ENCODE measurements at places on chromosomes 6 and 20.

GRCh38 chr6:114020196-114020595 is 49.2 kb upstream of the HDAC2 start:
- no peak for DNase-seq

DNA sequence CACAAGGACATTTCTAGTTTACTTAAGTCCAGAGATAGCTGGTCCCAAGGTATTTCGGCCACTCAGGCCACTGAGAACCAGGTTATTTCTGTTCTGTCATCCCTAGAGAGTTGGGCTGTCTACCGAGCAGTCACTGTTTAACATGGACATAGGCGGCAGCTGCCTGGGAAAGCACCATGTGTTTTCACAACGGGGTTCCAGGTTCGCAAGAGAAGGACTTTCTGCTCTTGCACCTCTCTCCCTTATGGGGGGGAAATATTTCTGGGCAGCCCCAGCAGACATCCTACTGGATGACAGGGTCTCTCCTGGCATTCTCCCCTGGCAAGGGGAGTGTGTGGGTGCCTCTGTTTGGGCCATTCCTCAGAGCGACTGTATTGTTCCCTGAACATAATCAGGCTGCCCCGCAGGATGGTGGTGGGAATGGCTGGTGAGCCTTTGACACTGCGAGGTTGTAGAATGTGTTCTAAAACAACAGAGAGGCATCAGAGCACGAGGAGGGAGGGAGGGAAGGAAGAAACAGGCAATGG is 64.4 kb upstream of the DUSP22 start:
- no peak for DNase-seq

DNA sequence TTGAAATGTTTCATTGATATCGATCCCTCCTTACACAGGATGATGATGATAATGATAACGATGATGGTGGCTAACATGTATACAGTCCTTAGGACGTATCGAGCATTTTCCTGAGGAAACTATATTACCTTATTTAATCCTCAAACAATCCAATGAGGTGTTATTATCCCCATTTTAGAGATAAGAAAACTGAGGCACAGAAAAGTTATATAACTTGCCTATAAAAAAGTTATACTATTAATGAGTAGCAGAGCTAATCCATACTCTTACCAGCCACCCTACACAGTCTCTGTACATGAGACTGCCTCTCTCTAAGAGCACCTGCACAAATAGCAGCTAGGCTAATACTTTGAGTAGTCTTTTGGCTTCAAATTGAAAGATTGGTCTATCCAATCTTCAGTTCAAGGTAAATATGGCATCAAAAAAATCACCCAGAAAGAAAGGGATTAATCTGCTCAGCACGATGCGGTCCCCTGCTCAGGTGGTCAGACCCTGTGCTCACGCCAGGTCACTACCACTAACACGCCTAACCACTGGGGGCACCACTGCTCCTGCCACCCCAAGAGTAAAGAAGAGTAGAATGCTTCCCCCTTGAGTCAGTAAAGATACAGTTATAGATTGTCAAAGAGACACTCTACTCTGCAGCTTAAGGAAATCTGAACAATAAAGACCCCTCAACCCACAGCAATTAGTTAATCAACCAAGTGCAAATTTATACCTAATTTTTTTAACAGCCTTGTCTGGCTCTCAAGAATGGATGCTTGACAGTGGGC is 15.0 kb downstream of the GABBR1 start:
- DNase-seq: no peak

DNA sequence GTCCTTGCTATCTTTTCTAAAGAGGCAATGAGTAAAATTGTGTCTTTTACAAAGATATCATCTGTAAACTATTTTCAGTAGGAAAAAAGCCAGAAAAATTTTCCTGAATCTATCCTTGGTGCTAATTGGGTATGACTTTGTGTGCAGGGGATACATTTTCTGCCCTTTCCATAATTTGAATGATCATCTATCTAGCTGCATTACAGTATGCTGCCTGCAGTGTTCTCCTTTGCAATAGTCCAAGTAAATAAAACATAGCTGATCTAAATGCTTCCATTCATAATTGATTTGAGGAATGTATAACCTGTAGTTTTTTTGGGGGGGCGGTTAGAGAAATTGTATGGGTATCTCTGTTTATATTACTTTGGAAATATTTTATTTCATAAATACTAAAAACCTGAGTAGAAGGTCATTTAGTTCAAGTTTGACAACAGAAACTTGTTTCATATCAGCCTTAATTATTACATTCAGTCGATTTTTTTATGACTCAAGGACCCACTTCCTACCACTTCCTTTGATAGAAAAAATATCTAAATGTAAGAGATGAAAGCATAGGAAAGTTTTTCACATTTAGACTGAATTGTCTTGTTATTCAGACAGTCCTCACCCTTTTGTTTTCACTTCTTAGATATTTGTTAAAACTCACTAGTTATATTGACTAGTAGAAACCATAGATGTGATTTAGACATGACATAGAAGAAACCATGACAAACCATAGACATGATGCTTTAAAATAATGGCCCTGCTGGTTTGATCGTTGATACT is 75.3 kb downstream of the AIG1 start:
- DNase-seq: no peak

- no peak for DNase-seq
Observed at GRCh38 chr6:170227521-170227983, 63.3 kb downstream of the DLL1 start.

- DNase-seq: no peak
Observed at GRCh38 chr6:133758815-133759335, 130.0 kb upstream of the TCF21 start.

DNA sequence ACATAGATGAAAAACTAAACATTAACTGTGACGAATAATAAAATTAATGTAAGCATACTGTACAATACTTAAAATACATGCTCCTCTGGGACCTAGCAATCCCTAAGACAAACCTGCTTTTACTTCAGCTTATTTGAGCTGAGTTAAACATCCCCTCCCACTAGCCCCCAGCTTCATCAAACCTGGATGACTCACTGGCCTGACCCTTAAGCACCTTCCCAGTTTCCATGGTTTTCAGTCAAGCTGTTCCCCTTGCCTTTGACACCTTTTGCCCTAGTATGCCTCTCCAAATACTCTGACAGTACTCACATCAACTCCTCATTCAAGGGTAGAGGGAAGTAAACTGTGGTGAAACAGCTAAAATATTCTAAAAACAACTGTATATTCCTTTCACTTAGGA is 4.2 kb downstream of the ELOVL4 start:
- DNase-seq: no peak

DNA sequence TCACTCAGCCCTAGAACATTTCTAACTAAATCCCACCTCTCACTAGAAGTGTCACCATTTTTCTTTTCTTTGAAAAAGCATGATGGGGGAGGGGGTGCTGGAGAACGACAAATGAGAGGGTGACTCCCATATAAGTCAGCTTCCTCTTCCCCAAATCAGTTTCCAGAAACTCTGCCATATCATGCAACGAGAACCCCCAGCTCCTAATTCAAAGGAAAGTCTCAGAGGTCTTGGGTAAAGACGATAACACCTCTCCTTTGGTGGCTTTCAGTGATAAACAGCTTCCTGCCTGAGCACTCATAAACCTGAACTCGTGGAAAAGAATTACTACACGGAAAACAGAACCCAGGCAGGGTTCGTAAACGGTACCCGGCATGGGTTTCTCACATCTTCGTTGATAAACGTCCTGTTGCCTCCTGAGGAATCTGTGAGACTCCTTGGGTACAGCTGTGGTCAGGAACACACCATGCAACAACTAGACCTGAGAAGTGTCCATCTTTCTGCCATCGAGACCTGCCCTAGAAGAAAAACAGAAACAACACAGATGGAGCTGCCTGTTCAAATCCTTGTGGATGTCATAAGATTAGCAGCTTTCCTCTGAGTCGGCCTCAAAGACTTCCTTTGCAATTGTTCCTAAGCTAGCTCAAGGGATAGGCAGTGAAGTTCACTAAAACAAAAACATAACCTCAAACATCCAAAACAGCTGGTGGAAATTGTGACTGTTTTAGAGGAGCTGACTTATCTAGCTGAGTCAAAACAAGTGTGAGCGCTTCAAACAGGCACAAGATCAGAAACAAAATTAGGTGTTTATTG is 185.8 kb upstream of the PRDM1 start:
- DNase-seq: peak; percentile 62

- no peak for DNase-seq
Observed at GRCh38 chr20:5065166-5065878, 54.4 kb downstream of the PCNA start.

GRCh38 chr6:105382496-105382895 is 20.4 kb downstream of the PREP start:
- no peak for DNase-seq

DNA sequence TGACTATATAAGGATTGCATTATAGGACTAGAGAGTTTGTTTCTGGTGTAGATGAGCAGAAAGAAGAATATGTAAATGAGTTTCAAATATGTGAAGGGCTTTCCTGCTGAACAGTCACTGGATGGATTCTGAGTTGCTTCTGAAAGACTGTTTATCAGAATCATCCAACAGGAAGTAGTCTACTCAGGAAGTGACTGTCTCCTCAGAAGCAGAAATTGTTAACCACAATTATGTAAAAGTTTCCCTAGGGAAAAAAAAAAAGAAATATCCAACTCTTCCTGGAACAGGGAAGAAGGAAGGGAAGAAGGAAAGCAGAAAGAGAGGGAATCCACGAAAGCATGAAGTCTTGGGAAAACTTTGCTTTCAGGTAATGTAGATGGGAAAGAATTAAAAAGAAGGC is 138.9 kb downstream of the TENT5A start:
- no peak for DNase-seq

GRCh38 chr6:21726676-21727075 is 133.1 kb downstream of the SOX4 start:
- DNase-seq: no peak

GRCh38 chr6:165732696-165733488 is 69.9 kb upstream of the PDE10A start:
- no peak for DNase-seq

GRCh38 chr6:6546318-6547109 is 42.0 kb upstream of the LY86 start:
- DNase-seq: no peak

- DNase-seq: no peak
Observed at GRCh38 chr6:168105813-168106632, 27.0 kb upstream of the FRMD1 start.

DNA sequence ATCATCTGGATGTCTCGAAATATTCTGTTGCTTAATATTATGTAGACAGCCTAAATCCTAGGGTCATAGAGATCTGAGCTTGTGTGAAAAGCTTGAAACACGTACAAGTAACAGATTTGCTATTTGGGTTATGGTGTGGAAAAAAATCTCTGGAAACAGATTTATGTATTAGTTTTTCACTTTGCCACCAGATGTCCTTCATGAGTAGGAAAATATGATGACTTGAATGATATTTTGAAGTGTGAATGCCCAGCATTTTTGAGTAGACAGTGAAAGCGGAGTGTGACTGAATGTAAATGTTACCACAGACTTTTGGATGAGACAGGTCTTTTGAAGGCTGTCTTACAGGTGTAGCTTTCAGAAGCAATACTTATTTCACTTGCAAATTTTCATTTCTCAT is 4.2 kb upstream of the BMP6 start:
- DNase-seq: no peak

DNA sequence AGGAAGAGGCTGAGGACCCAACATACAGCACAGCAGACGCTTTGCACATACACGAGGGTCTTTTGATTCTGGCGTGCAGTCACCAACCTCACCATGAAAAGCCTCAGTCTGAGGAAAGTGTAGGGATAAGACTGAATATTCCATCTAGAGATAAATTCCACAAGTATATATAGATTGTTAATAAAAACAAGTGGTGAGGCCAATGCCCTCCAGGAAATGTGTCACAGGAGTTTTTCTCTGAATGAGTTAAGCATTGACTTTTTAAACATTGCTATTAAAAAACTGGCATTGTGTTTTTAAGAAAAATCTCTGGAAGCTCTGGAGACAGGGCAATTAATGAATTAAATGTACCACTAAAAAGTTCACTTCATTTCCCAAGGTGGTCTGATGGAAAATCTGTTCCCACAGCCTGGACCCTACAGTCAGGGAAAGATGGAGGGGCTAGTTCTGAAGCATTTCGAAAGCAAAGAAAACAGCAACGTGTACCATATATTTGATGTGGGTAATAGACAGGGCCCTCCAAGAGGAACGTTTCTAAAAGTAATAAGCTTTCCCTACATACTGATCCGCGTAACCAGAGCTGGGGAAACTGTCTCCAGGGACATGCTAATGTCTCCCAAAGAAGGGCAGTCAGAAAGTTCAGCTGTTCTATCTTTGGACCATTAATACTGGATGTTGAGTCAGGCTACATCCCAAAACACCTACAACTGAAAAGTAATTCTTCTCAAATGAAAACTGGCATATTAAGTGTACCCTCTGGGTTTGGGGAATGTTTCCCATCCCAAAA is 301.1 kb downstream of the FOXC1 start:
- DNase-seq: no peak

DNA sequence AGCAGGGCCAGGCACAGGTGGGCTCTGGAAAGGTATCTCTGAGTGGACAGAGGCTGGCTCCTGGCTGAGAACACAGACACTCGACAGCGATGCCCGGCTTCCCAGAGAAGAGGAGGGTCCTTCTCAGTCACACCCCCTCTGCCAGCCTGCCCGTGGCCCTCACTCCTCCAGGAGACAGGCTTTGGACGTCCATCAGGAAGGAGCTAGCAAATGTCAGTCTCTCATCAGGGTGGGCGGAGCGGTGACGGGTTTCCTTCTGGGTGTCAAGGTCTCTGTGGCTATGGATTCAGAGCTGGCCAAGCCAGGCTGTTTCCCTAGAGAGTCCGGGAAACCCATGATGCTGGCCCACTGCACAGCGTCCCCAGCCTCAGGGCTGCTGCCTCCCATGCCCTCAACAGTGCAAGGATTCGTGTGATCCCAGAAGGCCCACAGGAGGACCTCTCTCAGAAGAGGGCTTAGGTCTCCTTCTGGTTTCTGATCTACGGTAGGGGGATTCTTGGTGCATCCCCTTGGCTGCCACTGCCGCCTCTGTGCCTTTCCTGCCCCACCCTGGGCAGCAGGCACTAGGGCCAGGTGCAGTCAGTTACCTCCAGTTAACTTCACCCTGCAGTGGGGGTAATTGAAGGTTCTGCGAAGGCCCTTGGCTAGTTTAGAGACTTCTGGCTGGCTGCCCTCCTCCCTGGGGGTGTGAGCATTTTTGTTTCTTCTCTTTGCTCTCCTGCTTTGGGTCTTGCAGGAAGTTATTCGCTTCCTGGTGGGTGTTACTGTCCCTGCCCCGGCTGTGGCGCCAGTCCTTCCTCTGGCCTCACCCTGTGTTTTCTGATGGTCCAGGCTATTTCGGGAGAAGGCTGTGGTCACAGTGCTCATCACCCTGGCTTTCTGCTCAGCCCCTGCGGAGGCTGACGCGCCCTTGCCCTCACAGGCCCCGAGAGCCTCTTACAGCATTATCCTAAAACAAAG is 80.2 kb downstream of the CDH4 start:
- no peak for DNase-seq

- no peak for DNase-seq
Observed at GRCh38 chr6:43268782-43269272, 25.5 kb downstream of the TTBK1 start.

DNA sequence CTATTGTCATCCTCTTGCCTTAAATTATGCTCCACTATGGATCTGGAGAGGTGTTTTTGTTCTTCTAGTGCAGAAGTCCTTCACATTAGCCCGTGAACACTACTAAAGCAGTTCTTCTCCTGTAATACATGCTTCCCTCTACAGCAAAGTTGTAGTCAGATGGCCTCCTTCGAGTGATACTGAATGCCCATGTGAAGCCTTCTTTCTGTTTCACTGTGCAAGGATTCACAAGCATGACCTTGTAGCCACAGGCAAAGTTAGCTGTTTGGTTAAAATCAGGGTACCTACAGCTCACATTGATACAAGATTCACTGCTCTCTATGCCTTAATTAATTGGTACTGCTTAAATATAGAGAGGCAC is 47.6 kb downstream of the ARHGAP18 start:
- DNase-seq: no peak
